ENCODE measurements at places on chromosomes 5 and 9.

DNA sequence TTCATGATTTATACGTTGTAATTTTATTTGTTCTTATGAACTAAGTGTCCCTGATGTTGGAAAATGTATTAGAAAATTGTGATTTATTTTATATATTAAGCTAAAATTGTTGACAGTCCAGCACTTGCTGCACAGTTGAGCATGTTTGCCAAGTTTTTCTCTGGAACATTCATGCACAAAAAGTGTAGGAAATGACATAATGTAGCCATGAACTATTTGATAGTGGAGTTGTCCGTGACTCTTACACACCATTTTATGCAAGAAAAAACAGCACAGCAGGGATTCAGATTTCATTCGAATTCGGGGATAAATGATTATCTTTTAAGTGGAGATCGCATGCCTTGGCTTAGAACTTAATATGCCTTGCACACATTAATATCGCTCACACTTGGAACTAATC, 708.6 kb upstream of the WWC1 start:
- no peak for DNase-seq

DNA sequence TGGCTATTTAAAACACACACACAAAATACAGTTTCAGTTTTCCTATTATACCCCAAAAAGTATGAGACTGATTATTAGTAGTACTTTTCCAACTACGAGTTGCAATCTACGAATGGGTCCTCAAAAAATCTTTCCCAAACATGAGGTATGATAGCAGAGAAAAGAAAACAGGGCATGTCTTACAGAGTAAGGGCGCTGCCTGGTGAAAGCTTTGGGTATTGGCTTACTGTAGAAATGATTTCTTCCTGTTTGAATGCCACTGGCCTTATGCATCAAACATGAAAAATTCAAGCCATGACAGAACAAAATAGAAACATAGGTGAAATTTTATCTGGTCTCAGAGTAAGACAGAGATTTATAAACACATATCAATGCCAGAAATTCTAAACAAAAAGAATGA, 448.0 kb downstream of the SPOCK1 start:
- DNase-seq = no peak

DNA sequence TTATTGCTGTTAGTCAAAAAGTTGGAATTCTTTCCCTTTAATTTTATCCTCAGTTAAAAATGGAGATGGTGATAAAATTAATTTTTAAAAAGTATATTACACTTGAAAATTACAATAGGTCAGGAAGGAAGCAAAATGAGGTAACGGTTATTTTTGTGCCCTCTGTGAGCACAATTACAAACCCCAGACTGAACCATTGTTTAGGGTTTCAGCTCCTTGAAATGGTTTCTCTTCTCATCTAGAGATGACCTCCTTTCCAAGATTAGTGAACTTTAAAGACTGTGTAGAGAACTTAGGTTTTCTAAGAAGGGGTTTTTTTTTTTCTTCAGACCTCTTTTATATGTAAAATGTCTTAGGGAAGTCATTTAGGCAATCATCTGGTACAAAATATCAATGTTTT, 126.2 kb upstream of the CHD1 start:
- no peak for DNase-seq

GRCh38 chr9:33318781-33319180, 28.5 kb downstream of the NFX1 start:
- no peak for DNase-seq

GRCh38 chr9:131145245-131145644, 19.9 kb downstream of the NUP214 start:
- no peak for DNase-seq
